ENCODE measurements at places on chromosomes 12 and 14.

DNA sequence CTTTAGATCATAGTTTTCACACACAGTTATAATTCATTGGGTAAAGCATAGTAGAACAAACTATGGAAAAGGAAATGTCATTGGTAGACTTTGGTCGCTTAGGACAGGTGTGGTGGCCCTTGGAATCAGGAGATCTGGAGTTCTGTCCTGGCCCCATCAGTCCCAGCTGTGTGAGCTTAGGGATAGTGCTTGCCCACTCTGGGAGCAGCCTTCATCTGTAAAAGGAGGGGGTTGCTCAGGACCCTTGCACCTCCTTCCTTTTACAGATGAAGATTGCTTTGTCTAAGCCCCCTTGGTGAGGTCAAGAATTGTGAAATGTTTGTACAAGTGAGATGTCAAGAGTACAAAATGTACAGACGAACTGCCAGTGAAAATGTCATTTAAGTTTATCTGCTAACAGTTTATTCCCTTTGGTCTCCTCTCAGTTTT lies 93.2 kb downstream of the BORCS5 start:
- no peak for DNase-seq

DNA sequence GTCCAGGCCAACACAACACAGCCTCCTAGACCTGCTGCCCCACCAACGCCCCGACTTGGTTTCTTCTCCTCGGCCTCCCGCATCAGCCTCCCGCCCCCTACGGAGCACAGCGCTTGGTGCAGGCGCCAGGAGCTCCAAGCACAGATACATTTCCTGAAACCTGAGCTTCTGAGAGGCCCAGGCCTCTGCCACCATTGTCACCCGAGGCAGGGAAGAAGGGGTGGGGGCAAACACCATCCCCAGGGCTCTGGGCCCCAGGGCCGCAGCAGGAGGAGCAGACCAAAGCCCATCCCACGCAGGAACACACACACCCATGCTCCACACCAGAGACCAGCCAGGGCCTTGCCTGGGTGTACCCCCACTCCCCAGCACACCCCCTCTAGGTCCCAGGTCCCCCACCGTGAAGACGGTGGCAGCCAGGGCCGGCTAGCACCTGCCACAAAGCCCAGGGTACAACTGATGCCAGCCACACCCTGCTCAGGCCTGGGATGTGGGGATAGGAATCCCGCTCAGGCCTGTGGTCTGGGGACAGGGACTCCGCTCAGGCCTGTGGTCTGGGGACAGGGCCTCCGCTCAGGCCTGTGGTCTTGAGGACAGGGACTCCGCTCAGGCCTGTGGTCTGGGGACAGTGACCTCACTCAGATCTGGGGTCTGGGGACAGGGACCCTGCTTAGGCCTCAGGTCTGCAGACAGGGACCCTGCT lies 5.4 kb downstream of the JAG2 start:
- no peak for DNase-seq

GRCh38 chr12:132450418-132451171 lies 39.4 kb upstream of the FBRSL1 start:
- no peak for DNase-seq

- DNase-seq: no peak
Observed at GRCh38 chr12:132672678-132673077, 14.5 kb downstream of the POLE start.

DNA sequence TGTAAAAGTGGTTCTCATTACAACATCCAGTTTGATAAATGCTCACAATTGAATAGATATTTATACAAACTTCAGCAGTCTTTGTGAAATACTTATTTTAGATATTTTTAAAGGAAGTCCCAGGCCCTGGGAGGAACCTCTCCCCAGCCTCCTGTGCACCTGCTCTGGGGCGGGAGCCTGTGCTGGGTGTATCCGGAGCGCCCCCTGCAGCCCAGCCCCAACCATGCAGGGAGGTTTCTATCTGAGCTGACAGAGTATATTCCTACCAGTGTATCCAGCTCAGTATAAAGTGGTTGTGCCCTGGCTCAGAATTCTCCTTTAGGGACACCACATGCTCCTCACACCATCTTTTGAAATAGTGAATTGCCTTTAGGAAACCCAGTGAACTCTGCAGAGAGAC lies 851.8 kb downstream of the TMEM121 start:
- no peak for DNase-seq

All from stimulated activated CD8-positive, alpha-beta memory T cell treated with anti-CD3 and anti-CD28 coated beads, Interleukin-2, amount 100 ng/mL, for 1 hour (primary cell).